ENCODE measurements at places on chromosomes 6 and 20. TPM values are rescaled to one million over a fixed set of nuclear protein-coding genes. Genes with fewer than 3 reads are reported as not detected.

Gene COL12A1
- total RNA-seq, result 55.8 TPM

GRCh38 chr6:169575365-169575764 lies 126.5 kb downstream of the WDR27 start:
- no peaks in the 10 kb centered on the region for H3K36me3 ChIP-seq
- no peak overlapping the region for H3K4me3 ChIP-seq
- no peaks in the 10 kb centered on the region for H3K4me1 ChIP-seq
- H3K27me3 ChIP-seq, result no peaks in the 10 kb centered on the region
- no peak overlapping the region for H3K27ac ChIP-seq

Gene VSTM2L
- total RNA-seq, result 1.0 TPM

DNA sequence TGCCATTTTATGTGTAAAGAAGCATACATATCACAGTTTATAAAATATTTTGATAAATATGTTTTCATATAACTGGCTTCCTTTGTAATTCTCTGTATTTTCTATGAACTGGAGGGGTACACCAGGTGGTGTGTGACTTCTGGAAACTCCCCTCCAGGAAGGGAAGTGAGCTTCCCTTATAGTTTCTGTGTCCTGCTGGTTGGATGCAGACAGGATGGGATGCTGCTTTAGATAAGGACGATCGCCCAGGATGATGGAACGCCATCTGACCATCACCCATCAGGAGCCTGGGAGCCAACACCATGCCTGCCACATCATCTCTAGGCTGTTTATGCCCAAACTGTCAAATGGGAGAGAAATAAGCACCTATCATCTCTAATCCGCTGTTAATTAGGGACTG lies 66.1 kb downstream of the SULF2 start:
- H3K4me1 ChIP-seq, result peaks cover 6% of the 10 kb centered on the region
- no peak overlapping the region for H3K27ac ChIP-seq
- no peak overlapping the region for H3K4me3 ChIP-seq
- no peaks in the 10 kb centered on the region for H3K36me3 ChIP-seq
- no peak for DNase-seq

- no peaks in the 10 kb centered on the region for H3K36me3 ChIP-seq
- H3K27me3 ChIP-seq, result no peaks in the 10 kb centered on the region
- DNase-seq, result no peak
- H3K27ac ChIP-seq, result no peak overlapping the region
- H3K4me3 ChIP-seq, result no peak overlapping the region
Observed at GRCh38 chr6:151063352-151063751, 176.4 kb upstream of the AKAP12 start.
